ENCODE measurements at places on chromosomes 7 and 10.
A peak's percentile ranks its signal among the peaks of the same experiment; 100 is the strongest.

DNA sequence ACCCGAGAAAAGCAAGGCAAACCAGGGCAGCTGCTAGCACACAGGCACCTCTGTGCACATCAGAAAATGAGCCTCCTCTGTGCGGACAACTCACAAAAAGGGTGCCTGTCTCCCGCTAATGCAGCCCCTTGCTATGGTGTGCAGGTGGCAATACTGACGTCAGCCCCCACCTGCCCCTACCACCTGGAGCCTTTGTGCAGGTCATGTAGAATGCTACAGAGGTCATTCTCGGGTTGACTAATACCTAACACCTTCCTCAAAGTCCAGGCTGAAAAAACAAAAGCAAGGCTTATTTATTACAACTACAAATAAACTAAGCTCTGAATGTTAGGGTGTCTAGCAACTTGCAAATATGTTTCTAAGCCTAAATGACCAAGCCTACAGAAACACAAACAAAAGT is 13.9 kb downstream of the PIP4K2A start:
- no peak for DNase-seq

DNA sequence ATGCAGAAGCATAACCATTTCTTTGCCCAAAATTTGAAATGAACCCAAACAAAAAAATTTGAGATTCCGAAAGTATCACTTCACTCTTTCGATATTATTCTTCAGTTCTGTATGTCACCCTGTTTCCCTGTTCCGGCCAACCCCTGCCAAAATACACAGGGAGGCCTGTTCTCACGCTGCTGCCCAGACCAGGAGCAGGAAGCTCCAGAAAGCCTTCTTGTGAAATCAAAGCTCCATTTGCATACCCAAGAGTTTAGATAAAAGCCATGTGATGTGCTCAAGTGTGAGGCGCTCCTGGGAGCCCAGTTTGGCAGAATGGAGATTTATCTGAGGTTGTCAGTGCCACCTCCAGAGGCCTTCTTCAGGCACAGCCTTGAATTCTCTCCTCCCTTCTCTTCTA is 236.2 kb downstream of the FGFR2 start:
- no peak for DNase-seq

DNA sequence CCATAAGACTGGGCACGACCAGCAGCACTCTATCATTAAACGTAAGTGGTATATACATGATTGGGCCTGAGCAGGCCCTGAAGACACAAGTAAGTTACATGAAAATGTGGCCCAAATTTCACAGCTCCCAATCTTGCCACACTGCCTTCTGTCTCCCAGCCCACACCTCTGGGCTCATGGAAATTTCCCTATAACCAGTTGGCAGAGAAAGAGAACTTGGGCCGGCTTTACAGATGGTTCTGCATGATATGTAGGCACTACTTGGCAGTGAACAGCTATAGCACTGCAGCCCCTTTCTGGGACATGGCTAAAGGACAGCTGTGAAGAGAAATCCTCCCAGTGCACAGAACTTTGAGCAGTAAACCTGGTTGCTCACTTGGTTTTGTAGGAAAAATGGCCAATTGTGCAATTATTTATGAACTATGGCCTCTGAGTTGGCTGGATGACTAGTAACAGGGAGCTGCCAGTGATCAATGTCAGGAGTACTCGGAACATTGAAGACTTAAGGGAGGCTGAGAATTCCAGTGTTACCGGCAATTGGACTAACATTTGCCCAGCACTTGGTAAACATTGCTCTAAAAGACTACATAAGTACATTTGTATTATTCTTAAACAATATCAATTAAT is 1006.6 kb upstream of the LRRN3 start:
- DNase-seq: no peak

DNA sequence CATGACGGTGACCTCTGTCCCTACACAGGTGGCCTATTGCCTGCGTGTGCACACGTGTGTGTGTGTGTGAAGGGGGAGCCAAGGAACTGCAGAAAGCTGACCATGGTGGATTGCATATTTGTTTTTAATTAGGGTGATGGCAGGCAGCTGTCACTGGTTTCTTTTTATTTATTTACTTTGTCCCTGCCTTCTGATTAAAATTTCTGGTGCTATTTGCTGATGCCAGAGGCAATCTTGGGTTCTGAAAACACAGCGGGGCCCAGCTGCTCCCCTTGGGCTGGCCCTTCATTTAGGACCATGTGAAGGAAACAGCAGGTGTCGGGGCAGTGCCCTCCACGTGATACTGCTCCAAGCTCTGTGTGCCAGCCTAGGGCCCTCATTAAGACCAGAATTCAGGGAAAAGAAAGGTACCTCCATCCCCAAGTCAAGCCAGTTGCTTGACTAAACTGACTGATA is 71.3 kb upstream of the PODXL start:
- no peak for DNase-seq

GRCh38 chr7:92808635-92809034 is 27.7 kb downstream of the CDK6 start:
- no peak for DNase-seq

DNA sequence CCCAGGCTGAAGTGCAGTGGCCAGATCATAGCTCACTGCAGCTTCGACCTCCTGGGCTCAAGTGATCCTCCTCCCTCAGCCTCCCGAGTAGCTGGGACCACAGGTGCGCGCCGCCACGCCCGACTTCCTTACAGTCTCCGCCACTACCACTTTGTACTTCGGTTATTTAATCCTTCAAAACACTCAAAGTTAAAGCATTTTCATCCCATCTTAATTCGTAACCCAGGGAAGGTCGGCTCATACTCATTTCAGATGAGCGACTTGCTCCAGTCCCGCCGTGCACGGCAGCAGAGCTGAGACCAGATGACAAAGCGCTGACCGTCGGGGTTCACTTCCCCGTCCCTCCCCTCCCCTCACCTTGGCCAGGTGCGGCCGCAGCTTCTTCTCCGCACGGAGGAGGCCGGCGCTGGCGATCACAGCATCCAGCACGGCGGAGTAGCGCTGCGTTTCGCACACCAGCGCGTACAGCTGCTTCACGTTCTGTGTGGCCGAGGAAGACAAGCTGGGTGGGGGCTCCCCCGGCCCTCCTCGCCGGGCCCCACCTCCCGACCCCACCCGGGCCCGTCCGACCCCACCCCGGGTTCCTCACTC is 457 bp downstream of the NSUN5 start:
- DNase-seq: no peak

- peak; percentile 79 for DNase-seq
Observed at GRCh38 chr10:76333326-76333725, 901.9 kb downstream of the LRMDA start.

GRCh38 chr10:110069502-110069982 is 61.8 kb downstream of the ADD3 start:
- no peak for DNase-seq

GRCh38 chr7:37511915-37512314 is 63.3 kb upstream of the ELMO1 start:
- no peak for DNase-seq
